ENCODE measurements at places on chromosomes 4 and X. TPM values are rescaled to one million over a fixed set of nuclear protein-coding genes. Genes with fewer than 3 reads are reported as not detected.

Gene ADH1A
- total RNA-seq: not detected

Gene RS1
- not detected for total RNA-seq

DNA sequence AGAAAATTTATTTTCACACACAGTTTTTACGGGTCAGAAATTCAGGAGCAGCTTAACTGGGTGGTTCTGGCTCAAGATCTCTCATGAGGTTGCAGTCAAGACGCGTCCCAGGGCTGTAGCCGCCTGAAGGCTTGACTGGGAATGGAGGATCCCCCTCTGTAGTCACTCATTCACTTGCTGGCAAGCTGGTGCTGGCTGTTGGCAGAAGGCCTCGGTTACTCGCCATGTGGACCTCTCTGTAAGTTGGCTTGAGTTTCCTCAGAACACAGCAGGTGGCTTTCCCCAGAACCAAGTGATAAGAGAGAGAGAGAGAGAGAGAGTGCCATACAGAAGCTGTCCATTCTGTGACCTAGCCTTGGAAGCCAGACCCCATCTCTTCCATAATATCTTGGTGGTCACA is 132.8 kb downstream of the DCLK2 start:
- DNase-seq: no peak

- DNase-seq: no peak
Measured at GRCh38 chr4:16670727-16671126, 227.7 kb downstream of the LDB2 start.

DNA sequence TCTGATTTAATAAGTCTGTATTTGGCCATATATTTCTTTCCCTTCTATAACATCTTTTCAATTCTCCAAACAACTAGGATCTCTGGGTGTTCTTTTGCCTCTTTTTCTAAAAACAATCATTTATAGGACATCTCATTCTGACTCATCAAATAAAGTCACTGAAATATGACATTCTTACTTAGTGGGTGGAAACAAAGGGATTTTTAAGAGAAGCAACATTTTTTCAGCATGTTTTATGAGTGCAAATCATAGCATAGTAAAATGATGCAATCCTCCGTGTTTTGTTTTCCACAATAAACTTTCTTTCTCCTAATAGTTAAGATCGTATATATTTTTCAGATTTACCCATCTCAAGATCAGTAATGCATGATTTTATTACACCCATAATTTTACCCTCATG is 179.8 kb downstream of the SPCS3 start:
- no peak for DNase-seq

DNA sequence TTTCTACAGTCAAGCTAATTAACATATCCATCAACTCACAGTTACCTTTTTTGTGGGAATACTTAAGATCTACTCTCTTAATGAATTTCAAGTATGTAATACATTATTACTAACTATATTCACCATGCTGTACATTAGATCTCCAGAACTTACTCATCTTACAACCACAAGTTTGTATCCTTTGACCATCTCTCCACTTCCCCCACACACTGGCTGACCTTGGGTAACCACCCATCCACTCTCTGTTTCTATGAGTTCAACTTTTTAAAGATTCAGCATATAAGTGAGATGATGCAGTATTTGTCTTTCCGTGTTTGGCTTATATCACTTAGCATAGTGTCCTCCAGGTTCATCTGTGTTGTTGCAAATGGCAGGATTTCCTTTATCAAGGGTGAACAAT is 30.5 kb upstream of the MAGED1 start:
- no peak for DNase-seq

DNA sequence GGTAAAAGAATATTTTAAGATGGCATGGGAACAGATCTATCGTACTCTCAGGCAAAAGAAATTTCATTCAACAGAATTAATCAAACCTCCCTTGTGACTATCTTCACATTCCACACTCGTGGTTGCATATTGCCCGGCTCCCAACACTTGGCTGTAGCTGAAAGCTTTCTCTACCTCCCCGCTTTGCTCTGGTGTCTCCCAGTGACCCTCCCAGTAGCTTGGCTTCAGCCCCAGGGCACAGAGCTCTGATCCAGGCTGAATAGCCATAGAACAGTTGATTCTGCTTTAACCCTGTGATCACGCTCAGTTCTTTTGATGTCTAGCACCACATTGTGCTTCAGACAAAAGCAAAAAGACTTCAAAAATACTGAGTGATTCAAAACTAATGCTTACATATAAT is 24.6 kb downstream of the SLC7A11 start:
- DNase-seq: no peak
